ENCODE measurements at places on chromosomes 11 and 22.

GRCh38 chr11:47499161-47499560 is 50.2 kb upstream of the RAPSN start:
- DNase-seq = no peak

GRCh38 chr11:131584785-131585592 is 214.6 kb downstream of the NTM start:
- DNase-seq = no peak

GRCh38 chr11:77300695-77301094 is 791 bp downstream of the GDPD4 start:
- DNase-seq = no peak

GRCh38 chr11:66950112-66950535 is 8.1 kb downstream of the PC start:
- DNase-seq = peak; percentile 87

GRCh38 chr11:76797341-76798201 is 14.4 kb downstream of the TSKU start:
- no peak for DNase-seq

DNA sequence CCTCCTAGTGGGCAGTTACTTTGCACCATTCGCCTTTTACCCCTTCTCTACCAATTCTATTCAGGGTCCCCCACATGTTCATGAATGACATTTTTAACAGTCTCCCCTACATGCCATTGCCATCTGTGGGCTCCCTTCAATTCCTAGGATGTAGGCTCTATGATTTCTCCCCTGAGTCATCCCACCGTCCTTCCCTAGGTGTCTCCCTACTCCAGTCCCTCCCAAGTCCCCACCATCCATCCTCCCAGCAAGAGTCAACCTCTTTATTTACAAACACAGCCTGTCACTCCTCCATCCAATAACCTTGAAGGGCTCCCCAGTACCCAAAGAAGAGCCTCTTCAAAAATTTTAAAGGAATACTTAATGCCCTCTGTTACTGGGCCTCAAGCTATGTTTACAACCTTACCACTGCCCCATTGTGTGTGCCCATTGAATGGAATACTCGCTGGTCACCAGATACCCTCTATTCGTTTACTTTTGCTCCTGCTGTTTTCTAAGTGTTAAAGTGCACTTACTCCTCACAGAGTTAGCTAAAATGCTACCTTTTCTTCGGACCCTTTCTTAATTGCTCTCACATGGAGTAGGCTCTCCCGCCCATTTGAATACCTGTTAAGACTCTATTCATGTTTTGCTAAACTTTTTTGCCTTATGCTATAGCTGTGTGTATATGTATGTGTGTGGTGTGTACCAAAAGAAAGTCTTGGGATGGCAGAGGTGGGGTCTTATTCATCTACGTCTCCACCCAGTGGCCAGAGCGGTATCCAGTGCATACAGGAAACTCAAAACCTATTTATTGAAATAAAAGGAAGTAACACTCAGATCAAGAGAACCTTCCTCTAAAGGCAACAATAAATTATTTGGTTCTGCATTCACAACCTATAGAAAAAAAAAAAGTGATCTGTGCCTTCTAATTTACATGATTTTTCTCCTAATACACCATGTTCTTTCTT is 235.8 kb upstream of the CCDC90B start:
- DNase-seq = peak; percentile 39

GRCh38 chr11:45646275-45646927 is 19.0 kb downstream of the CHST1 start:
- peak; percentile 53 for DNase-seq

- no peak for DNase-seq
These were observed 202.6 kb upstream of the TMEM45B start for GRCh38 chr11:129613071-129613470.

DNA sequence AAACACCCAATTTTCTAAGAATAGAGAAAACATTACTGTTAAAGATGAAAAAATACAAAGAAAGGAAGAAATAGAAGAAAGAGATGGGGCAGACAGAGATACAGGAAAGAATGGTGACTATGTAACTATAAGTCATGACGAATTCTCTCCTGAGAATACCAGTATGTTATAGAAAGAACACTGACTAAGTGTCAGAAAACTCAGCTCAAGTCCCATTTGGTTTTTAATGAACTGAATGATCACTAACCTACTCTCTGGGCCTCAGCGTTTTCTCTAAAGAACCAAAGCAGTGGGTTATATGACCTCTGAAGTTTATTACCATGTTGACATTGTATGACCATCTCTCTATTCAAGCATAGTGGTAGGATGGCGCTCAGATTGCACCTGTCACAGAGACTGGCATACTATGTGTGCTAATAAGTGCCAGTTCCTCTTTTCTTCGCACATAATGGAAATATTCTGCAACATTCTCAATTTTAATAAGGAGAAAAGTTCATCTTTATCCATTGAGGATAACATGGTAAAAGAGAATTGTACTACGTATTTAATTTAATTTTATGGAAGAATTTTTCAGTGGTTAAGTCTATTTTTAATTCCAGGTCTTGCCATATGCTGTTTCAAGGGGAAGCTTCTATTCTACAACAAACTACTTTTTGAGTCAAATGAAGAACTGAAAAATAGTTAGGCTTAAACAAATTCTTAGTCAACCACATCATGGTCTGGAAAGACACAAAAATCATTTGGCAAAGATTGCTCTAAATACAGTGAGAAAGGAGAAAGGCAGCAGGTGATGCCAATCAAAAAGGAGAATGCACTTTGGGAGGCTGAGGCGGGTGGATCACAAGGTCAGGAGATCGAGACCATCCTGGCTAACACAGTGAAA is 25.0 kb upstream of the EED start:
- no peak for DNase-seq

- DNase-seq = no peak
These were observed 91.2 kb downstream of the ARHGAP42 start for GRCh38 chr11:100778166-100778785.

DNA sequence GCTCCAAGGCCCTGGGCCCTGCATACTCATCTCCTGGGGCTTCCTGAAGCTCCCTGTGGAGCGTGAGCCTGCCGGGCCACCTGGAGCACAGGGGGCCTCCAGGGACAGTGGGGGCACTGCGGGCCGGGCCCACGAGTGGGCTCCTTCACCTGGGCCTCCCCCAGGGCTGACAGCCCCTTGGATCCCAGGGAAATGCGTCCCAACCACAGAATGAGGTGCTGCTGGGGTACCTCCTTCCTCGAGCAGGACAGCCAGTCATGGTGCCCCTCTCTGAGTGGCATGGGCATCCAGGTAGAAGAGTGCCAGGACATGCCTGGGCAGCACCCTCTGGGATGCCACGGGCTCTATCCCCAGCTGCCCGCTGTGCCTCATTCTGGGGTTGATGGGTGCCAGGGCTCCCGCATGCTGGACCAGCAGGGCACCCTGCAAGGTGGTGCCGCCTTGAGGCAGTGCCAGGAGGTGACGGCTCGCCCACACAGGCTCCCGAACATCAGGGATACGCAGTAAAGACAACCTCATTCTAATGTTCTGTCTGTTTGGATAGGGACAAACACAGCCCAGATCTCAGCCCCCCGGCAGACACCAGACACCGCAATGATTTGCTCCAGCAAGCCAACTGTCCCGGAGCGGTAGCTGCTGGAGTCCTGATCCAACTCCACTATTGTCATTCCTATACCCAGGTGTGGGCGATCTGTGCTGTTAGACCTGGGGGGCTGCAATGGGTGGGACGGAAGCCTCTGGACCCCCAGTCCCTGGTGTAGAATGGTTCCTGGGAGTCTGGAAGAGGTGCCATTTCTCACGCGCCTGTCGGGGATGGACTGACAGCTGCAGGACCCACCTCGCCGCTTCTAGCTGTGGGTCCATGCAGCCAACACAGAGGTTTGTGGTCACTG is 25.8 kb downstream of the KRTAP5-5 start:
- DNase-seq = no peak

- DNase-seq = peak; percentile 59
These were observed 7.2 kb downstream of the FLI1 start for GRCh38 chr11:128701086-128701485.

- DNase-seq = peak; percentile 70
These were observed 50.4 kb upstream of the ARHGAP20 start for GRCh38 chr11:110762590-110762989.

GRCh38 chr11:118223992-118224391 is 819 bp downstream of the JAML start:
- no peak for DNase-seq

GRCh38 chr11:46357483-46357936 is 10.2 kb downstream of the DGKZ start:
- no peak for DNase-seq

DNA sequence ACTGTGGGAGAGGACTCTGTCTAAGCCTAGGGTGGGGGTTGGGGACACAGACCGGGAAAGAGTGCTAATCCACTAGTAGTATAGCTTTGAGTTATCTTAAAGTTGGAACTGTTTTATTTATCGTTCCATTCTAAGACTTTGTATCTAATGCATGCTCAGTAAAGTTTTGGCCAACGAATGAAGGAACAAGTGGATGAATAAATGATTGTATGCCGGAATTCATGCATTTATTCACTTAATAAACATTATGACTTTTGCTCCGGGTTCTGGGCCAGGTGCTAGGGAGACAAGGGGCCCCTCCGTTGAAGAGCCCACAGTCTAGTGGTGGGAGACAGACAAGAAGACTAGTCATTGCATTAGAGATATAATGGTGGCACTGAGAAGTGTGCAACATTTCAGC is 645 bp downstream of the RNF121 start:
- DNase-seq = no peak

GRCh38 chr11:121741761-121742361 is 289.1 kb upstream of the SORL1-AS1 start:
- DNase-seq = peak; percentile 19

DNA sequence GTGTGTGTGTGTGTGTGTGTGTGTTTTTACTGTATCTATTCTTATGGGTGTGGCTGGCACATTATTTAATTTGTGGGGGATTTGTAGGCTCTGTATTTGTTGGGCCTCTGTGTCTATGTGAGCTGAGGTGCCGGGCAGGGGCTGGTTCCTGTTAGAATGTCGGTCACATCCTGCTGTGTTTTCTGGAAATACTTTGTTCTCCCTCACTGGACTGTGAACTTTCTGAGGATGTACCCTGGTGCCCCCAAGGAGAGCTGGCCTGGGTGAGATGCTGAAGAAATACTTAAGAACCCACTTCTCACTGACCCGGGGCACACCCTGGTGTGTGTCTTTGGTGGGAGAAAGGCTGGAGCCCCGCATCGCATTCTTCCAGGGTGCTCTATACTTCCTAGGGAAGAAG is 28.6 kb downstream of the KIAA1671 start:
- DNase-seq = no peak

DNA sequence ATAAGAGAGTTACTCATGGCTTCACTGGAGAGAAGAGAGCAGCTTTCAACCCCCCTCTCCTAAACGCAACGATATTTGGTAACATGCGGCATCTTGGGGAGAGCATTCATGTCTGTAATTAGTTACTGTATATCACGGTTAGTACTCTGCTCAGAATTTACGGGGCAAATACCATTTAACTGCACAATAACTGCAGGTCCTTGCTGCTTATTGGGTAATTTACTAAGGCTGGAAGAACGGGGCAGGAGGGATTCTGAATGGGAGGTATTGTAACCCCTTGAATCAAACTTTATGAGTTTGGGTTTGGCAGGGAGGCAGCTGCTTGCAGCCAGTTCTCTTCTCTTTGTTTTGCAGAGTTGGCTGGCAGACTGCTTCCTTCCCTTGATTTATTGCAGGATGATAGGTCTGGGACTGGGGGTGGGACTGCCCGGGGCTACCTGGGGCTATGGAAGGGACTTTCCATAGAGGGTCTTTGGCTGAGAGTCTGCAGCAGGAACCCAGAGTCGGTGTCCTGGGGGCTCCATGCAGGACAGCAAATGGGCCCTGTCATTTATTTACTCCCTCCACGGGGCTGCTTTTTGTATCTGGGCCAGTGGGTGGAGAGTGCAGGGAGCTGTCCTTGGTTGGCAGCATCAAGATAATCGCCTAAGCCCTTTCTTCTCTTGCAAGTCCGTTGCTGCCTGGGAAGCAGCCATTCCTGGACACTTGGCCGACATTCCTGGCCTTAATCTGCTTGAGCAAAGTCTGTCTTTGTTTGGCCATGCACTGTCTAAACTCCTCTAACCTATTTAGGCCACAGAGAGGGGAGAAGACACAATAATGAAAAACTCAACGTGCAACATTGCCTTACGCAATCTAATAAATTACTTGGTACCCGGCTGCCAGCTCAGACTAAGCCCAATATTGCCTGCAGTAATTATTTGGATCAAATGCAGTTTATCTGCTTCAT is 188.9 kb downstream of the ST3GAL4 start:
- DNase-seq = peak; percentile 70

- DNase-seq = no peak
These were observed 100.3 kb downstream of the TENM4 start for GRCh38 chr11:79340535-79340934.

- DNase-seq = no peak
These were observed 976.1 kb downstream of the TBC1D22A start for GRCh38 chr22:47738472-47739013.

All from EH (cell line).